Coronary artery (tissue), 2 donors: ENCODE measurements at places on chromosomes 13 and 19.
A peak's percentile ranks its signal among the peaks of the same experiment; 100 is the strongest.

GRCh38 chr19:49676136-49676783 lies 811 bp upstream of the PRMT1 start:
- no peak for DNase-seq

GRCh38 chr13:41678249-41678648 lies 220.9 kb downstream of the RGCC start:
- DNase-seq: no peak

DNA sequence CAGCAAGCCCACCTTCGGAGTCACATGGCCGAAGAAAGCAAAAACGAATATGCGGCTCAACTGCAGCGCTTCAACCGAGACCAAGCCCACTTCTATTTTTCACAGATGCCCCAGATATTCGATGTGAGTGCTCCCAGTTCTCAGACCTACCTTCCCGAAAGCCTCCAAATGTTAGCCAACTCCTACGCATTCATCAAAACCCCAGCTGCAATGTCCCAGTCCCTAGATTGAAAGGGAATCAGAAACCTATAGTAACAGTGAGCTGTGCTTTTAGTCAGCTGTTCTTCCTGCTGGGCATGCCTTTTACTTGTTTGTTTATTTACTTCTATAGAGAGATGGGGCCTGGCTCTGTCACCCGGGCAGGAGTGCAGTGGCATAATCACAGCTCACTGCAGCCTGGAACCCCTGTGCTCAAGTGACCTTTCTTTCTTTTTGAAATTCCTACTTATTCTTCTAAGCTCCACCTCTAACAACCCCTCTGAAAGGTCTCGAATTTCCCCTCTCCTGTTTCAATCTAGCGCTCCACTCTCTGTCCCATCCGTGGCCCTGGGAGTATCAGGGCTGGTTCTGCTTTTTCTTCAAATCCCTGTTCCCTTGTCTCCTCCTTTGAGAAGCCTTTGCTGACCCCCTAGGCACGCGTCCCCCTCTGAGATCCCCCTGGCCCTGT lies 4.4 kb downstream of the TRIP10 start:
- no peak for DNase-seq

DNA sequence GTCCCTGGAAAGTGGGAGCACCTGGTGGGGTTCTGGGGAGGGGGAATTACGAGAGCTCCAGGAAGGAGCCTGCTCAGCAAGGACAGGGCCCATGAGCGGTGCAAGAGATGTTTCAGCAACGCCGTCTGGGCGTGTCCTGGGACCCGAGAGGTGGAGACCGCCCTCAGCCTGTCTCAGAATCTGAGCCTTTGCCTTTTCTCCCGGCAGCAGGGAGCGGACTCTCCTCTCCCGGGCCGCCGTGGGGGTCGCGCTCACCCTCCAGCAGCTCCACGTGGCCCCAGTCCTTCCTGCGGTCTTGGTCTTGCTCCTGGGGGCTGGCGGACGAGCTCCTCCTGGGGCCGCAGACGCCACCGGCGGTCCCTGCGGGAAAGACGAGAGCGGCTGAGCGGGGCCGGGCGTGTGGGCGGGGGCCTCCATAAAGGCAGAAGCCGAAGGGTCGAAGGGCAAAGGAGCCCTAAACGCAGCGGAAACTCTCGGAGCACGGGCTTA lies 714 bp downstream of the POLRMT start:
- DNase-seq: no peak

GRCh38 chr13:74530011-74530410 lies 395.8 kb upstream of the KLF12 start:
- no peak for DNase-seq

GRCh38 chr13:110126391-110126961 lies 180.5 kb downstream of the COL4A1 start:
- peak; percentile 79 for DNase-seq
